Gastroesophageal sphincter (tissue), 4 donors: ENCODE measurements at places on chromosomes 1 and 21. TPM values are rescaled to one million over a fixed set of nuclear protein-coding genes. Genes with fewer than 3 reads are reported as not detected.

GRCh38 chr1:229028544-229028943 lies 242.4 kb upstream of the RAB4A start:
- H3K36me3 ChIP-seq: no peaks in the 10 kb centered on the region
- no peak overlapping the region for H3K27ac ChIP-seq
- H3K4me3 ChIP-seq: no peak overlapping the region
- no peak for ATAC-seq
- H3K27me3 ChIP-seq: no peaks in the 10 kb centered on the region

GRCh38 chr1:48532976-48533375 lies 61.0 kb upstream of the SPATA6 start:
- no peak overlapping the region for H3K27ac ChIP-seq
- H3K27me3 ChIP-seq: peaks cover under 1% of the 10 kb centered on the region
- no peaks in the 10 kb centered on the region for H3K4me1 ChIP-seq
- H3K4me3 ChIP-seq: no peak overlapping the region

GRCh38 chr21:15354516-15354915 lies 289.7 kb upstream of the NRIP1 start:
- H3K4me1 ChIP-seq: no peaks in the 10 kb centered on the region
- no peak for ATAC-seq
- no peak overlapping the region for H3K4me3 ChIP-seq
- H3K27me3 ChIP-seq: no peaks in the 10 kb centered on the region

DNA sequence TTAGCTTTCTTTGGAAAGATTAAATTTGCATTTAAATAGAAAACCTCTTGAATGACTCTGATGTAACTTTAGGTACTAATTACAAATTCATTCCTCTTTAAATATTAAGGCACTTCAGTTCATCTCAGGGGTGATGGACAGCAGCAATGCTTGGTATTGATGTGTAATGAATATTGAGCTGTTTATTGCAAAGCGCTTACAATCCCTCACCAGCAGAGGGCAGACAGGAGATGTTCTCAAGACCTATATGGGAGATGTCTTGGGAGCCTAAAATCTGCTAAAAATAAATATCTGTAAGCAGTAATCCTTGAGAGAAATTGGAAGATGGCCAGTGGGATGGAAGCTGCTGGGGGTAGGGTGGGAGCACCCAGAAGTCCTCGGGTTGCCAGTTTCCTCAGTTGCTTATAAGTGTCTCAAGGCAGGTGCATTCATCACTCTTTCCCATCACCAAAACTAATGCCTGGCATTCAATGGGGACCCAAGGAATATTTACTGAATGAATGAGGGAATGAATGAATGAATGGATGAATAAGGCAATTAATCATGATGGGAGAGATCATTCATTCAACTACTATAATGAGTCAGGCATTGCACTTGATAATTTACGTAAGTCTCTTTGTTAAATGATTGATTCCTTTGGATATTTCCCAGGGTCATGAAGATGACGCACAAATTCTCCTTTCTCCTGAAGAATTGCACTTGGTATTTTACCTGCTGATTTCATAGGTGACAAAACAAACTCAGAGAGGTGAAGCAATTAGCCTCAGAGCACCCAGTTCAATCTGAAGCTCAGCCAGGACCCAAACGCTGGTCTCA lies 2.3 kb downstream of the KLHDC8A start:
- peaks cover 25% of the 10 kb centered on the region for H3K27me3 ChIP-seq
- no peak overlapping the region for H3K27ac ChIP-seq
- H3K4me1 ChIP-seq: peaks cover 7% of the 10 kb centered on the region
- ATAC-seq: no peak

- no peak for ATAC-seq
- no peak overlapping the region for H3K4me3 ChIP-seq
- no peaks in the 10 kb centered on the region for H3K4me1 ChIP-seq
Measured at GRCh38 chr1:45089711-45090110, 77.7 kb downstream of the UROD start.

DNA sequence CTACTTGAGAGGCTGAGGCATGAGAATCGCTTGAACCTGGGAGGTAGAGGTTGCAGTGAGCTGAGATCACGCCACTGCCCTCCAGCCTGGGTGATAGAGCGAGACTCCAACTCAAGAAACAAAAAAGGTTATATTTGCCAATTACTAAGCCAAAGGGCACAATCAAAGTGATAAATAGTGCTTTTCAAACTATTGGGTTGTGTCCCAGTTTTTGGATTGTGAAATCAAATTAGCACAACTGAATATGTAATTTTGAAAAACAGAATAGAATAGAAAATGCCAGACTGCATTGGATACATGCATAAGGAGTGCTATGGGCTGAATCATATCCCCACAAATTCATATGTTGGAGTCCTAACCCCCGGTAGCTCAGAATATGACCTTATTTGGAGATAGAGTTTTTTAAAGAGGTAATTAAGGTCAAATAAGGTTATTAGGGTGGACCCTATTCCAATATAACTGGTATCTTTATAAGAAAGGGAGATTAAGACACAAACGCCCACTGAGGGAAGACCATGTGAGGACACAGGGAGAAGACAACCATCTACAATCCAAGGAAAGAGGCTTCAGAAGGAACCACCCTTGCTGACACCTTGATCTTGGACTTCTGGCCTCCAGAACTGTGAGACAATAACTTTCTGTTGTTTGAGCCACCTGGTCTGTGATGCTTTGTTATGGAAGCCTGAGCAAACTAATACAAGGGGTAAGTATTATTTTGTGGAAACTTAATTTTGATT lies 42.9 kb upstream of the HUNK start:
- H3K4me3 ChIP-seq: no peak overlapping the region
- H3K36me3 ChIP-seq: no peaks in the 10 kb centered on the region
- no peak overlapping the region for H3K27ac ChIP-seq
- H3K4me1 ChIP-seq: no peaks in the 10 kb centered on the region

DNA sequence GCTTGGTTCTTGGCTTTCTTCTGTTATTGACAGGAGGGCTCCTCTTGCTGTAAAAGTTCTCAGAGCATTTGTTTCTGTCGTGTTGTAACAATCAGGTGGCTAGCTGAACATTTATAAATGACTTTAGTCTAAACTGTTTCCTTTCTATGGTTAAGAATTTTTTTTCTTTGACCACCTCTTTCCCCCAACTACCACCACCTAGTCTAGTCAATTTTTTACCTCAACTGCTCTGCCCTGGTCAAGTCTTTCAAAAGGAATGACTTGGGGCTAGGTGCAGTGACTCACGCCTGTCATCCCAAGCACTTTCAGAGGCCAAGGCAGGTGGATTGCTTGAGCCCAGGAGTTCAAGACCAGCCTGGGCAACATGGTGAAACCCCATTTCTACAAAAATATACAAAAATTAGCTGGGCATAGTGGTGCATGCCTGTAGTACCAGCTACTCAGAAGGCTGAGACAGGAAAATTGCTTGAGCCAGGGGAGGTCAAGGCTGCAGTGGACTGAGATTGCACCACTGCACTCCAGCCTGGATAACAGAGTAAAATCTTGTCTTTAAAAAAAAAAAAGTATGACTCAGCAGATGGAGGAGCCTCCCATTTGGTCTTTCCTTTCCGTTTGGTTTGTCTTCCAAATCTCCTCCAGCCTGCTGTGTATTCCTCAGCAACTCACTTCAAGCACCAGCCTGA lies 40.7 kb downstream of the MAP3K21 start:
- H3K27me3 ChIP-seq: peaks cover 9% of the 10 kb centered on the region
- H3K27ac ChIP-seq: no peak overlapping the region
- H3K4me1 ChIP-seq: no peaks in the 10 kb centered on the region
- no peaks in the 10 kb centered on the region for H3K36me3 ChIP-seq
- no peak for ATAC-seq

GRCh38 chr1:235972311-235972689 lies 92.6 kb downstream of the NID1 start:
- peak overlapping the region; percentile 86 for H3K4me3 ChIP-seq
- peaks cover 30% of the 10 kb centered on the region for H3K36me3 ChIP-seq
- peak overlapping the region; percentile 96 for H3K27ac ChIP-seq
- H3K27me3 ChIP-seq: no peaks in the 10 kb centered on the region

DNA sequence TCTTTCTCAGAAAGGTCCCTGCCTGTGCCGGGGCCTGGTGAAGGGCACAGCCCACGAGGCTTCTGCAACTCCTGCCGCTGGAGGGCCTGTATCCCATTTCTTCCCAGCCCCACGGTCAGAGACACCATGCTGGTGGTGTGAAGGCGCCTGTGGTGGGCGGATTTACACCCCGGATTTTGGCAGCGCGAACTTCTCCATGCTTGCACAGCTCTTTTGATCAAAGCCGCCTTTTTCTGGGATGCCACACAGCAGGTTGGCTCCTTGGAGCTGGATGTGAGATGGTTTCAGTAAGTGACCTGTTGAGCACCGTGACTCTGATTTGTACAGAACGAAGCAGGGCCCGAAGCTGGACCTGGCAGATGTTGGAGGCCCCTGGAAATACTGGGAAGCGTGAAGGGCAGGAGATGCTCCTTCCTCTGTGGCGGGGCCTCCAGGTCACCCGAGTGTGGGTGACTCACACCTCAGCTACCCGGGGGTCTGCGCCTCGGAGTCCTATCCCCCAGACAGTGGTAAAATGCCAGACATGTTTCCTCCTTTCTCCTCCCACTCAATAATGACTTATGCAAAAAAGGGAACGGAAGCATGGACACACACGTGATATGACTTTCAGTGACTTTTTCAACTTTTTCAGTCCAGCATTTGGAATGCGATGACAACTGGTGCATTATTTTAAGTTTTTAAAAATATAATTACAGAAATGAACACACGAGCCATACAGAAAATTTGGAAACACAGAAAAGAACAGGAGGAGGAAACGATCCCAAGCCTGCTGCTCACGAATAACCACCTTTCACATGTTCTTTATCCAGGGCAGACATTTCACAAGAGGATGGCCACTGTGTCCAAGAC lies 9.0 kb downstream of the UMODL1 start:
- H3K4me3 ChIP-seq: no peak overlapping the region
- H3K27ac ChIP-seq: no peak overlapping the region
- H3K36me3 ChIP-seq: no peaks in the 10 kb centered on the region
- no peak for ATAC-seq

DNA sequence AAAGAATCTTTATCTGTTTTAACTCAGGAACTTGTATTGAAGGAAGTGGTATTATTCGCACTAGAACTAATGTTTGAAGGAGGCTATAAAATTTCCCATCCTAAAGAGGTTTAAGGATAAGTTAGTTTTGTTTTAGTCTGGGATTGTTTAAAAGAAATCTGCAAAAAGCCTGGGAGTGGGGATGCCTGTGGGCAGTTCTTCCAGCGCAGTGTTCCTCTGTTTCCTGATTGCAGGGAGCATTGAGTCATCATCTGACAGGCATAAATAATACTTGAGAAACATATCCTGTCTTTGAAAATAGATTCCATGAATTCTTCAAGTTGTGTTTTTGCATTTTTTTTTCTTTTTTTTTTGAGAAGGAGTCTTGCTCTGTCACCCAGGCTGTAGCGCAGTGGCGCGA lies 350.8 kb upstream of the PTBP2 start:
- H3K4me1 ChIP-seq: no peaks in the 10 kb centered on the region
- H3K27ac ChIP-seq: no peak overlapping the region
- no peak for ATAC-seq
- H3K36me3 ChIP-seq: no peaks in the 10 kb centered on the region

DNA sequence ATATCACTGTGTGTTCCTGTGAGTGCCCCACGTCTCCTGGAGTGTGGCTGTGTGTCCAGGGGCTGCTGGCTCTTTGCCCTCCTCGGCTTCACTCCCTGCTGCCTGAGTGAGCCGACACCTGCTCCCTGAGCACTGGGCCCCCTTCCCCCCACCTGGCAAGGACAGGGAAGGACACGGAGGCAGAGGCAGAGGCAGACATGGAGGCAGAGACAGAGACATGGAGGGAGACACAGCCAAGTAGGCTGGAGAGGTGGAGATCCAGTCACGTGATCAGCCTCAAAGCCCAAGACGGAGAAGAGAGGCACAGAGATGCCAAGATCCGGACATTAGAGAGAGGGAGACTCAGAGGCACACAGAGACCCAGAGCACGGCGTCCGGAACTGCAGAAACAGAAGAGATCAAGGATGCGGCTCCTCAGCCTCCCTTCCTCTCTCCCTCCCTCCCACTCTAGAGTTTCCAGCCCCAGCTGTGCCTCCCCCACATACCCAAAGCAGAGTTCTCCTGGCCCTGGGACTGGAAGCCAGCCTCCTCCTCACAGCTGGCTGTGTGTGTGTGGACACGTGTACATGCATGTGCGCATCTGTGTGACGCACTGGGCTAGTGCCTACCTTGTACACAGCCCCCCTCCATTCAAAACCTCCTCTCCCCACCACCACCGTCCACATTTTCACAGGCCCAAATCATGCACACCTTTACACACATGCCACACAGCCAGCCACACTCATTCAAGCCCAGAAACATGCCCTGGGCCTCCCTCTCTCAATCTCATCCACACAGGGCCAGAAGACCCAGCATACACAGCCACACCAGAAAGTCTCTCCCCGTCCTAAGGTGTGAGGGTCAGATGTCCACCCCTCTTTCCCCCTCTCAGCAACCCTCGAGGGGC lies 39.1 kb upstream of the WASF2 start:
- peak overlapping the region; percentile 98 for H3K27ac ChIP-seq
- no peaks in the 10 kb centered on the region for H3K36me3 ChIP-seq
- peak; percentile 78 for ATAC-seq

DNA sequence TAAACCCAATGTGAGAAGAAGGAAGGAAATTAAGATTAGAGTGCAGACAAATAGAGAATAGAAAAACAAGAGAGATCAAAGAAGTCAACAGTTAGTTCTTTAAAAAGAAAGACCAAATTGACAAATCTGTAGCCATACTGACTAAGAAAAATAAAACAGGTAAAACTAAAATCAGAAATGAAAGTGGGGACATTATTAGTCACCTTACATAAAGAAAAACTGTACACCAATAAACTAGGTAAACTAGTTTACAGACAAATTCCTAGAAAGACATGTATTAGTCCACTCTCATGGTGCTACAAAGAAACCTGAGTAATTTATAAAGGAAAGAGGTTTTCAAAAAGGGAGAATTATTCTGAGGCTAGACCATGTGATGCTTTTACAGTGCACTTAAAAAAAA lies 22.3 kb downstream of the BLZF1 start:
- no peaks in the 10 kb centered on the region for H3K4me1 ChIP-seq
- H3K27me3 ChIP-seq: no peaks in the 10 kb centered on the region
- no peak for ATAC-seq
- H3K27ac ChIP-seq: no peak overlapping the region
- H3K36me3 ChIP-seq: peaks cover 92% of the 10 kb centered on the region

DNA sequence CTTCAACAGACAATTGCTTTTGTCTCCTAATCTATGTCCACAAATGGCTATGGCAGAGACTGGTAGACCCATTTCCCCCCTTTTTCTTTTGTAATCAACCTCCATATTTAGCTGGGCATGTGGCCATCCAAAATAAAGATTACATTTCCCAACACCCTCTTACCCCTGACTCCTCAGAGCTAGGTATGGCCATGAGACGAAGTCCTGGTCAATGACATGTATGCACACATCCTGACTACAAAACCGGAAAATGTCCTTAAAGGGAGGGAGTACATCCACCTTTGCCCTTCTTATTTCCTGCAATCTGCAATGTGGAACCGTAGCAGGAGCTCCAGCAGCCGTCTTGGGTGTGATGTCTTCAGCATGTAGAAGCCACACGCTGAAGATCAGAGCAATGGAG lies 36.2 kb upstream of the RCSD1 start:
- H3K27ac ChIP-seq: no peak overlapping the region
- no peak overlapping the region for H3K4me3 ChIP-seq
- no peaks in the 10 kb centered on the region for H3K27me3 ChIP-seq
- ATAC-seq: no peak
- no peaks in the 10 kb centered on the region for H3K36me3 ChIP-seq

- H3K36me3 ChIP-seq: no peaks in the 10 kb centered on the region
- no peak overlapping the region for H3K27ac ChIP-seq
- no peak for ATAC-seq
- no peak overlapping the region for H3K4me3 ChIP-seq
- H3K4me1 ChIP-seq: no peaks in the 10 kb centered on the region
Measured at GRCh38 chr1:42145389-42145716, 7.9 kb upstream of the GUCA2B start.

The GPR137B gene
- 12.8 TPM for total RNA-seq

The FBXO42 gene
- total RNA-seq: 26.8 TPM

The NPPA gene
- total RNA-seq: not detected

The IVL gene
- 0.31 TPM for total RNA-seq
